Esophagus mucosa (tissue), 1 donor: ENCODE measurements at places on chromosomes 7 and 10. TPM values are rescaled to one million over a fixed set of nuclear protein-coding genes. Genes with fewer than 3 reads are reported as not detected.

Gene MRPL32
- 41.2 TPM for total RNA-seq

- ATAC-seq: peak; percentile 66
Measured at GRCh38 chr7:69438584-69439412, 159.5 kb upstream of the AUTS2 start.

Gene GPRIN2
- total RNA-seq: 4.5 TPM

DNA sequence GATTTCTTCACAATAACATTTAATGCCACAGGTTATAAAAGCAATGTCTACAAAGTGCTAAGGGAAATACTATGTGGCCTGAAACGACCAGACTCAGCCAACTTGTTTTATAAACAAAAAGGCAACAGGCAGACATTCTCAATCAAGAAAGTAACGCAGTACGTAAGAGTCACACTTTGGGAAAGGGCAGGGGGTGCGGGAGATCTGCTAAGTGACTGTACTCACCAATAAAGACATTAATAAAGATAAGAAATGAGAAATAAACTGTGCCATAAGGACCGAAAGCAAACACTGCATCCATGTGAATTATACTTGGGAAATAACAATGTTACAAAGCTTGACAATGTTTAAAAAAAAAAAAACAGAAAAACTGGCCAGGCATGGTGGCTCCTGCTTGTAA lies 25.5 kb downstream of the NSUN6 start:
- ATAC-seq: no peak

Gene ANXA8
- 203 TPM for total RNA-seq
